CD4-positive, alpha-beta T cell treated with Interferon alpha-2 for 1 hour (primary cell): ENCODE measurements at places on chromosomes 5 and 9.

- no peak for DNase-seq
Observed at GRCh38 chr9:9389904-9390303, 1222.9 kb downstream of the PTPRD start.

DNA sequence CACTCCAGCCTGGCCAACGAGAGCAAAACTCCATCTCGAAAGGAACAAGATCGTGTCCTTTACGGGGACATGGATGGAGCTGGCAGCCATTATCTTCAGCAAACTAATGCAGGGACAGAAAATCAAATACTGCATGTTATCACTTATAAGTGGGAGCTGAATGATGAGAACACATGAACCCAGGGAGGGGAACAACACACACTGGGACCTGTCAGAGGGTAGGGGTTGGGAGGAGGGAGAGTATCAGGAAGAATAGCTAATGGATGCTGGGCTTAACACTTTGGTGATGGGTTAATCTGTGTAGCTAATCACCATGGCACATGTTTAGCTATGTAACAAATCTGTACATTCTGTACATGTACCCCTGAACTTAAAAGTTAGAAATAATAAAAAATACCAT, 40.9 kb downstream of the NMUR2 start:
- no peak for DNase-seq

- no peak for DNase-seq
Observed at GRCh38 chr9:123465304-123465703, 109.3 kb downstream of the CRB2 start.

DNA sequence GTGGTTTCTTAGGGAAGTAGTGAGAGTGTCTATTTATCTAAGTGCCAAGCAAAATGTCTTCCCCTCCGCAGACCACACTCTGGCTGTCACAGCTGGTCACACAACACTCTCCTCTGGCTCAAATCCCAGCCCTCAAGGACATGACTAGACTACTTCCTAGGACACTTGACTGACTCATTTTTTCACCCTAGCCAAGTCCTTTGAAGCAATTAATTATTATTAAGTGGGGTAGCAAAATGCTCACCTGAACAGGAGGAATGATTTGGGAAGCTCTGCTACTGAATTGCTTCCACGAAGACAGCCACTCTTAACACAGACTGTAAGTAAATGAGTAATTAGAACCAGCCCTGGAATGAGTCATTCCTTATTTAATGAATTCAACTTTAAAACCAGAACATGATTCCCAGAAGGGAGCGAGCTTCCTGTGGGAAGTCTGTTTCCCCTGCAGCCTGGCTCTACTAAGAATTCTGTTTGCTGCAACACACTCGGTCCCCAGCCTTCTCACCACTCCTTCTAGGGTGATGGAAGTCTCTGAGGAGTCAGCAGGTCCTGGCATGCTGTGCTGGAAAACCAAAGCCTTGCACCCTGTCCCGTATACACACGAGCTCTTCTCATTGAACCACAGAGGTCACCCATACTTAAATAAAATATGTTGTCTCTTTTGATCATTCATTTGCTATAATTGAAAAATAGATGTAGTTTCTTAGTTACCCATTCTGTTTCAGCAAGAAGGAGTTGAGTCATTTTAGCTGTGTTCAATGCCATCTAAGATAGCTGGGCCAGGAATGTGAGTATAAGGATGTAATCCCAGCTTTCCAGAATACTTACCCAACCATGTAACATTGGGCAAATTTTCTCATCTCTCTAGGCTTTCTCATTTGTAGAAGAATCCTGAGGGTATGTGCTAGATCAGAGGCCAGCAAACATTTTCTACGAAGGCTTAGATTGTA, 218.6 kb upstream of the RASEF start:
- no peak for DNase-seq

DNA sequence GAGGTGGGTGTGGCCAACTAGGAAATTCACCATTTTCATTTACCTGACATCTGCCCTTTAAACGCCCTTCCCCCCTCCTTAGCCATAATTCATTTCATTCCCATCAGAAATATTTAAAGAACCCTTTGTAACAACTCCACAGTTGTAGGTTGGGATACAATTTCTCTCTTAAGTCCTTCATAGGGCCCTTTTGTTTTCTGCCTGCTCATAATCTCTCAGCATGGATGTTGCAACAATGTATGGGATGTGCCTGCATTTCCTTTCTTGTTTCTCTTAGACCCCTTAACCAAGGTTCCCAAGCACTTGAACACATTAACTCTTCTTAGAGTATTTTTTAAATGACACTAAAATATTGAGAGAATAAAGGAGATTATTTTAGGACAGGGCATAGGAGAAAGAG, 51.7 kb upstream of the MYO10 start:
- no peak for DNase-seq

DNA sequence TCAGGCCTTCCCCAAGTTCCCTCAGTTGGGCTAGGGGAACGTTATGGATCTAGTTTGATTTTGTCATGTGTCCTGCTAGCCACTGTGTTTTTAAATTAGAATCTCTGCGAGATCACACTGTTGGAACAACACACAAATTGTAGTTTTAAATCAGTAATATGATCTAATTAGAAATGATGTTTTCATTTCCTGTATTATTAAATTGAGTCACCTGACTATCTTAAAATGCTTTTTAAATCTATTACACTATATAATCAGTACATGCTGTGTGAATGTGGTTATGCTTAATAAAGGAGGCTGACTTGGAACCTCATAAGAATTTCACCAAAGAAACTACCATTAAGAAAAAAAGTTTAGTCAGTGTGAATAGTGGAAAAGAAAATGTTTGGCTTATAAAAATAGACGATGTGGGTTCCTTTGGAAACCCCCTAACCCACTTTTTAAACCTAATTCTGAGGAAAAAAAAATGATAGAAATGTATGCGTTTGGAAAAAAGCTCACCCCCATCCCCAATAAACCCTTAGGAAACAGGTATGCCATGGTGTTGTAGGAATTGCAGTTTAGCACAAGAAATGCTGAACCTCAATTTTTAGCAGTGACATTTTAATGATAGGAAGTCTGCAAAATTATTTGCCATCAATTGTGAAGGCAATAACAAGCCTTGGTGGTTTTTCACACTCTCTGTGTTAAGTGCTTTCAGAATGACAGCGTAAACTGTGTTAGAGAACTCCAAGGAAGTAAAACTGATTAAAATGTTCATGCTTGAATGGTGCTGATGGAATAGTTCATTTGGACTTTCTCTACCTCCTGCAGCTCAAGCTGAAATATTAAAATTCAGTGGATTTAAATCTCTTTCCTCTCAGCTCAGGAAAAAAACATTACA, 59.0 kb downstream of the TLE4 start:
- DNase-seq: peak; percentile 34

- DNase-seq: no peak
Observed at GRCh38 chr9:135491764-135492163, 8.7 kb upstream of the MRPS2 start.

- DNase-seq: no peak
Observed at GRCh38 chr9:14021871-14022525, 291.9 kb downstream of the NFIB start.

GRCh38 chr5:96388176-96388575, 44.9 kb downstream of the PCSK1 start:
- no peak for DNase-seq

DNA sequence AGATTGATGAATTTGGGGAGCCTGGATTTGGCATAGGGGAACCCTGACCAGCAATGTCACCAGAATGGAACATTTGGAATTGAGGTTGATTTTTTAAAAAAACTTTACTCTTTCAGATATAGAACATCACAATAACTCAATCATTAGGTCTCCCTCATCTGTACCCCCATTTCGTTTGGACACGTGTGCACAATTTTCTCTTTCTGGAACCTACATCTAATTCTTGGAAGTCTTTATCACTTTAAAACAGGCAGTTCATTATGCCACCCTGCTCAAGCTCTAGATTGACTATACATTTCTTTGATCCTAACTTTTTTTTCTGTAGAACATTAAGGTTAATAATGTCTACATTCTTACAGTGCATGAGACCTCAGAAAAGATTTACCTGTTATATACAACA, 3.7 kb upstream of the SSBP2 start:
- no peak for DNase-seq

DNA sequence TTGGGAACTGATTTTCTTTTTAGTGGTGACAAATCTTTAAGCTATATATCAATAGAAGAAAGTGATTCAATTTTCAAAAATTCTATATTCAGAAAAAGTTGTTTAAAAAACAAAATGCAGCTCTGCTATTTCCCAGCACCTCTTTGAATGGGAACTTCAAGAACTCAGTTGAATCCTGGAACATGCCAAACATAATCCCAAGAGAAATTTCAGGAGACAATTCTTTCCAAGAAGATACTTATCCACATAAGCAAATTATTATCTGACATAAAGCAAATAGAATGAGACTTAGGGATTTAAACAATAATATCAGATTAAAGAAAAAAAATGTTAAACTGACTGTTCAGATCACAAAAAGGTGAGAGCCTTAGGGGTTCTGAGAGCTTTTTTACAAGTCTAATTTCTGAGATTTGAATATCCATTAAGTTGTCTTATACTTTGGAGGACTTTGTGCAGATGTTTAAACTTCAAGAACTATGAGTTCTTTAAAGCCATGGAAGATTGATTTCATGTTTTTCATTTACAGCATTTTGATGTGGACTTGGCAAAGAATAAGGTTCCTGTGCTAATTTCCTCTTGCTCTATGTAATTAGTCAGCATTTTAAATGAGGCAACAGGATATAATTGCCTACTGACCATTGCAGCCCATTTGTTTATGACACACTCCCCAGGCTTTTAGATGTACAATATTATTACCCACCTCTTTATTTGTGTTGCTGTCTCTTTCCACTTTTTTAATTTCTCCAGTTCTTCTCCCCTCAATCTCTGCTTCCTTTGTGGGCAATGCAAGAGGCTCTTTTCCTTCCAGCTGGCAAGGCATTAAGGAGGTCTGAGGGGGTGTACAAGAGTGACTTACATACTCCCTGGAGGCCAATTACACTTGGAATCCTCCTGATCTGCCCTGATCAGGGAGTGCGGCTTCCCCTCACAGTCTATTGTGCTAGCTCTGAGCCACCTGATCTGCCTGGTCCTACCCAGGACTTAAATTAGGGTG, 419.1 kb downstream of the NR2F1-AS1 start:
- no peak for DNase-seq

DNA sequence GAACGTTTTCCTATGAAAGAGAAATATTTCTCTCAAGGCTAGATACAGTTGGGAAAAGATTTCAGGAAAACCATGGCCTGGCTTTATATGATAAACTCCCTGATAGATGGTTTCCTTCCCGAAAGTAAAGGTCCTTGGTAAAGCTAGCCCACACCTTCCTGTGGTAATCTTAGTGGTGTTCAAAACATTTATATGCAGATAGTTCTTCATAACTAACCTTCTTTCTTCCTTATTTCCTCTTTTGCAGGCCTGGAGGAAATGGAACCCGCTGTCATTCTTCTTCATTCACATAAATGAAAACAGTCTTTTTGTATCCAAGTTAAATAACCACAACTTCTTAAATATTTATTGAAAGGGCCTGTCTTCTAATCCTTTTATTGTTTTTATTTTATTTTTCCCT, 474.0 kb upstream of the ACTBL2 start:
- no peak for DNase-seq

DNA sequence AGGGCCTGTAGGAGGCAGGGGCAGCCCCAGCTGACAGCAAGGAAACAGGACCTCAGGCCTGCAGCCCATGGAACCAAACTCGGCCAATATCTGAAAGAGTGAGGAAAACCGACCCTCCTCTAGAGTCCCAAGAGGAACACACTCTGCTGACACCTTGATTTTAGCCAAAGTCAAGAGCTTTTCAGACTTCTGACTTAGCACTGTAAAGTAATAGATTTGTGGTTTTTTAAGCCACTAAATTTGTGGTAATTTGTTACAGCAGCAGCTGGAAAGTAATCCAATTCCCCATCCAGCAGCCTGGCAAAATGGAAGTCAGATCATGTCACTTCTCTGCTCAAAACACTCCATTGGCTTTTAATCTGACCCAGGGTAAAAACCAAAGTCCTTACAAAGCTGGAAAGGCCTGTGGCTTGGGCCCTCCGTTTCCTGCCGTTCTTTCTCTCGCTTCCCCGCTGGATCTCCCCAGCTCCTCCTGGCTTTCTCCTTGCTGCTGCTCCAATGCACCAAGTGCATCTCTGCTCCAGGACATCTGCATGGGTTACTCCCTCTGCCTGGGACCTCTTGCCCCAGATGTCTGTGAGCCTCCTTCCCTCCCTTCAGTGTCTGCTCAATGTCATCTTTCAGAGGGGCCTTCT, 79.0 kb downstream of the C5orf15 start:
- DNase-seq: no peak

- no peak for DNase-seq
Observed at GRCh38 chr5:151448038-151448985, 909 bp downstream of the SLC36A1 start.
